Activated T-helper 1 cell treated with anti-CD3 and anti-CD28 coated beads, Interleukin-2, amount 50 U/mL, for 16 hours (primary cell): ENCODE measurements at places on chromosomes 6 and 20.

DNA sequence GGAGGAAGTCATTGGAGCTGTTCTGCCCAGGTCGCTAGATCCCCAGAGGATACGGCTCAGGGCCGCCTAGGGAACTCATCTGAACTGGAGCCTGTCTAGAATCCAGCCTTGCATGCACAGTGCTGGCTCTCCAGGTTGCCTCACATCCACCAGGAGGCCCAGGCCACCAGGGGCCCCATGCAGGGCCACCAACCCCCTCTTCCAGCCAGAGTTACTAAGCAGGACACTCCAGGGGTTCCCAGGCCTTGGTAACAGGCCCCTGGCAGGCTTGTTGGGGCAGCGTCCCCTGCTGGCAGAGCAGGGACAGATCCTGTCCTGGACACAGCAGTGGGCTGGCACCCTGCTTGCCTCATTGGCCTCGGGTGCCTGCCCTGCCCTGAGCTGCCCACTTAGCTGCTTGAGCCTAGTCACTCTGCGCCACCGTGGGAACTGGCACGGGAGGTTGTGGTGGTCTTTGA lies 35.3 kb downstream of the EFCAB8 start:
- no peak for DNase-seq

- no peak for DNase-seq
Observed at GRCh38 chr20:53676987-53677386, 83.3 kb upstream of the ZNF217 start.

DNA sequence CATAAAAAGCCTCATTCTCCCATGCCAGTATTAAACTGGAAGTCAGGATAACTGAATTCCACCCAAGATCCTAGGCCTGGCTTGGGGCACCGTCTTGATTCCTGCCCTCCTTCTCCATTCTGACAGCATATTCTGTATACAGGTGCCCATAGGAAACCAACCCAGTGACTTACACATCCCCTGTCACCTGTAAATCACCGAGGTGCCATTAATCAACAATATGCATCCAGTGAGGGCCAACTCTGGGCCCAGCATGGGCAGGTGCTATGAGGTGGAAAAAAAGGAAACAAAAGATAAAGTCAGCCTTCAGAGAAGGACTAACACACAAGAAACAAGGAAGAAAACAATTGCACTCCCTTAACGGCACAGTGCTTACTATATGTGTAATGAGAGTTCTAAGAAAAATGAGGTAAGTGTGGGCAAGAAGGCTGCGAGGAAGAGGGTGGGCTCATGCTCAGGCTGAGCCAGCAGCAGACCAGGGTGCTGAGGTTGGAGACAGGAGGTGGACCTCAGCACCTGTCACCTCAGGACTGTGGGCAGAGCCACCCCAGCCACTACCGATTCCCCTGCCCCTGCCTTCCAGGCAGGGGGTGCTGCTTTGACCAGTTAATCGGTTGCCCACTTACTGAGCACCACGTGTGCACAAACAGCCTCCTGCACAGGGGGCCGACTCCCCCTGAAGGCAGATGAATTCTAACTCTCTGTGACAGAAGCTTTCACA lies 105.9 kb downstream of the TRERF1 start:
- no peak for DNase-seq

GRCh38 chr6:74181471-74181870 lies 485.5 kb downstream of the CD109 start:
- DNase-seq: no peak

DNA sequence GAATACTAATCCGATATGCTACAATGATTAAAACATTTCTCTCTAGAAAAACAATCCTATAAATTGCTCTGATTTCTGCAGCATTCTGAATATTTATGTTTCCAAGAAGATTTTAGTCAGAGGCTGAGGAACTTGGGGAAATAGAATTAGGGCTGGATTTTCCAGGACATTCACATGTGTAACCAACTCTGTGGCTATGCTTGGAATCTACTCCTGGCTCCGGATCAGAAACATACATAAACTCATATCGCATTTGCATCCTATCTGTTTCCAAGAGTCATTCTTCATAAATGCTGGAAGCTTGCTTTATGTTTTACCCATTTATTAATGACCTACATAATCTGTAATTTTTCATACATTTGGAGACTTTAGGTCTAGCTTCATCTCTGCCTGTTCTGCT lies 459.9 kb upstream of the MARCKS start:
- no peak for DNase-seq

- DNase-seq: no peak
Observed at GRCh38 chr20:39799366-39799965, 837.3 kb downstream of the DHX35 start.

DNA sequence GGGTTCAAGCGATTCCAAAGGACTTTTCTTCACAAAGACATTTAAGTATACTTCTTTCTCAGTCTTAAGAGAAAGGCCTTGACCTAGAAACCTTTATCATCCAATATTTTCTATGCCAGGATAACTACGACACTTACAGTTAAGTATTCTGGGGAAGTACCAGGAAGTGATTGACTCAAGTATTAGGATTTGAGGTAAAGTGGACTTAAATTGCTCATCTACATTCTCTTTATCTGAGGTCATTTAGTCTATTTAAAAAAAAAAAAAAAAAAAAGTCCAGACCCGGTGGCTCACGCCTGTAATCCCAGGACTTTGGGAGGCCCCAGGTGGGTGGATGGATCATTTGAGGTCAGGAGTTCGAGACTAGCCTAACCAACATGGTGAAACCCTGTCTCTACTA lies 114.7 kb downstream of the ZFAND3 start:
- no peak for DNase-seq

DNA sequence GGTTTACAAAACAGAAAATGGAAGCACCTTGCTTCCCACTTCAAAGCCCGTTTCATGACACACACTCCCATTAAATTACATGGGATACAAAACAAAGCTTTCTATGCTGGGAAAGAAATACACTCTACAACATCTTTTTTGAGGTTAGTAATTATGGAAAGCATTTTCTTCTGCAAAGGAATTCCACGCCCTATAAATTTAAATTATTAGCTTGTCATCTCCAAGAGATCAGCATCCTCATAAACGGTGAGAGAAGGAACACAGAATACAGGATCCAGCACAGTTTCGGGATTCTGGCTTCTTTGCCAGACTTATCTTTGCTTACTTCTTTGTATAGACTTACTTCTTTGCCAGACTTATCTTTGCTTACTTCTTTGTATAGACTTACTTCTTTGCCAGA lies 1.3 kb upstream of the SMPDL3A start:
- DNase-seq: no peak

DNA sequence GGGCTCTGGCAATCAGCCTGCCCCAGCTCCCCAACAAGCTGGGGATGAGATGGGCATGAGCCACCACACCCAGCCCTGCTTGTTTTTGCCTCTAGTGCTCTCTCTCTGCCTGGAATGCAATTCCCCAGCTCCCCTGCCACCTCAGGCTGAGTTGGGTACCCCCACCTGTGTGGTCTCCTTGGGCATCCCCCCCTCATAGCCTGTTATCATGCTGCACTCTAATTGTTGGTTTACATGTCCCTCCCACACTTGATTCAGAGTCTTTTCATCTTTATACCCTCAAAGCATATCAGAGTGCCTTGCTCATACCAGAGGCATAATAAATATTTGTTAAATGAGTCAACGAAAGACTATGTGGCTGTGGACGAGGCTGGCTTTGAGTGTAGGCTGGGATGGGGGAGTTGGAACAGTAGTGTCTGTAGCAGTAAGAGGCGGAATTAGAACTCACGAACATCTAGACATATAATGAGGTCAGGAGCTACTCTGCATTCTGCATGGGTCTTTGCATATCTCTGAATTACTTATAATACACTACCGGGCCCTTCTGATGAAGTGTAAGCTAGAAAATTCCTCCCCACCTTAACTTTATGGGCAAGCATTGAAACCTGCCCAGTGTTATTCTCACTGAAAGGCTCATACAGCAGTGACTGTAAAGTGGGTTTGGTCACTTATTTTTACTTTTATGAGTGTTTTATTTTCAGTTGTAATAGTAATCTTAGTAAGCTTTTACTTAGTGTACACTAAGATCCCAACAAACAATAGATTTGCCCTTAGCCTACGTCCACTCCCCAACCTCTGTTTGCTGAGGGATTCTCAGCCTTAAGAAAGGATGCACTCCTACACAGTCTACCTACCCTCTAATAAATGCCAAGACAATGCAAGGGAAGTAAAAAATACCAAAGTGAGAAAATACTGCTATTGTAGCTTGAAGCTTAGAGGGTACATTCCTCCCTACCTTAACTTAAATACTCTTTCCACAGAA lies 58.7 kb downstream of the EDN1 start:
- DNase-seq: no peak

- DNase-seq: no peak
Observed at GRCh38 chr6:41917528-41917927, 3.4 kb downstream of the MED20 start.

DNA sequence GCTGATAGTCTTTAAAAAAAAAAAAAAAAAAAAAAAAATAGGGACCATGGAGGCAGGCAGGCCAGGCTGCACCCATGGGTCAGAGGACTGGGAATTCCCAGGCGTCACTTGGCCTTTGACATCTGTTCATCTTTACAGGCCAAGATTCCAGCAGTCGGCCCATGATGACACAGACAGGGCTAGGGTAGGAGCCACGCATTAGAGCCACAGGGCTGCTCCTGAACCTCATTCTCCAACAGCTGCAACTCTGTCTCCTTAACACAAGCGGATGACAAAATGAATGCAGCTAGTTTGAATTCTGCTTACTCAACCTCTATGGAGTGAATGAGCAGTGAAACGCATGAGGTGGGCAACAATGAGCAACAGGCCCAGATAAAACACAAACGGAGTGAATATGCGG lies 126.4 kb downstream of the LY86 start:
- no peak for DNase-seq

DNA sequence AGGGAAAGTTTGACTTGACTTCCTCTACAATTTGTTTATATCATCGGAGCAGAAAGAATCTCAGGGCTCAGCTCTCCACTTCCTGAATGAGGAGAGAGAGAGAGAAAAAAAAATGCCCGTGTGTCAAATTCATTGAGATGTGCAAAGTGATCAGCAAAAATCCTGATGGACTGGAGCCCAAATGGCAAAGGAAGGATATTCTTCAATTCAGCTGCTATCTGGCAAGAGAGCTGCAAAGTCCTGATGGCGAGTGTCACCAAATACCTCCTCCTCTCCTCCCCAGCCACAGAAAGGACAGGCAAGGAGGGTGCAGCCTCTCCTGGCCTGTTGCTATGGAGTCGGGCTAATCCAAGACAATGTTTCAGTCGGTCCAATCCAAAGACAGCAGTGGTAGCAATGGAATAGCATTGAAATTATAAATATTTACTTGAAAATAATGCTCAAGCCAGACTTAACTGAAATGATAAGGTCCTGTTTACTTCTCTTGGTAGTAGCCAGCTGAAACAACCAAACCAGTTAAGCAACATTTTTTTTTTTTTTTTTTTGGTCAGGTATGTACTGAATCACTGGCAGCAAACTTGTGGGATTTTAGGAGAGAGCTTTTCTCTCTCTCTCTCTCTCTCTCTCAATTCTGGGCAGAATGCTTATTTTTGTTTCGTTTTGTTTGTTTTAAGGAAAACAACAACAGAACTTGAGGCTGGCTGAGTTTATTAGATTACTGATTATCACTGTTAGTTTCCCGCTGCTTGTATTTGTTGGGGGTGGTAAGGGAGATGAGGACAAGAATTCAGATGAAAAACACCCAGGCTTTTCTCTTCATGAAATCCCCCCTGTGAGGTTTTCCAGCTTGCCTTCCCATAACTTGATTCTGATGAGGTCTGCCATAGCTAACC lies 204.2 kb downstream of the BCAS1 start:
- DNase-seq: no peak

DNA sequence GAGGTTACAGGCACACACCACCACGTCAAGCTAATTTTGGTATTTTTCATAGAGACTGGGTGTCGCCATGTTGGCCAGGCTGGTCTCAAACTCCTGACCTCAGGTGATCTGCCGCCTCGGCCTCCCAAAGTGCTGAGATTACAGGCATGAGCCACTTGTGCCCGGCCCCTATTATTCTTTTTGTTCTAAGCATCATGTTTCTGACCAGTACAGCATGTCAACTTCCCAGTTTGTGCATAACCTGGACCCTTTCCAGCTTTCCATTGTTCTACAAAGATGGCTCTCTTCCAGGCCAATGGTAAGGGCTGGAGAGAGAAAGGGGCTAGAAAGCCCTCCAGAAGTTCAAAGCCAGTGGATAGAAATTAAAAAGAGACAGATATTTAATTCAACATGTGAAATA lies 91.3 kb upstream of the TNFAIP3 start:
- DNase-seq: no peak

GRCh38 chr6:25942561-25943147 lies 12.2 kb upstream of the SLC17A2 start:
- no peak for DNase-seq

DNA sequence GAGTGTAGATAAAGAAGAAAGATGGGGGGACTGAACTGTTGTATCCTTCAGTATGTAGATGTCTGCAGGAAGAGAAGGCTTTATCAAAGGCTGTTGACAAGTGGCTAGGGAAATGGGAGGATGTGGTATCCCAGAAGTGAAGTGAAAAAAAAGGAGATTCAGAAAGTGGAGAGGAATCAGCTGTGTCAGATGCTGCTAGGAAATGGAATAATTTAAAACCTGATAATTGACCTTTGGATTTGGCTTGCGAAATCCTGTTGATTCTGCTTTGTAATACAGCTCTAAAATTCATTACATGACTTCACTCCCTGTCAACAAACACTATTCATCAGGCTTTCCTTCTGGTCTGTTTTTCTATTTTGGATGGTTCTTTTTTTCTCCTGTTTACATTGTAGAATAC lies 41.7 kb downstream of the PHF3 start:
- no peak for DNase-seq

- DNase-seq: no peak
Observed at GRCh38 chr6:15257357-15258132, 11.7 kb downstream of the JARID2 start.

GRCh38 chr6:22766979-22767378 lies 197.6 kb downstream of the HDGFL1 start:
- no peak for DNase-seq

- no peak for DNase-seq
Observed at GRCh38 chr20:9389346-9389745, 125.0 kb upstream of the LAMP5 start.

DNA sequence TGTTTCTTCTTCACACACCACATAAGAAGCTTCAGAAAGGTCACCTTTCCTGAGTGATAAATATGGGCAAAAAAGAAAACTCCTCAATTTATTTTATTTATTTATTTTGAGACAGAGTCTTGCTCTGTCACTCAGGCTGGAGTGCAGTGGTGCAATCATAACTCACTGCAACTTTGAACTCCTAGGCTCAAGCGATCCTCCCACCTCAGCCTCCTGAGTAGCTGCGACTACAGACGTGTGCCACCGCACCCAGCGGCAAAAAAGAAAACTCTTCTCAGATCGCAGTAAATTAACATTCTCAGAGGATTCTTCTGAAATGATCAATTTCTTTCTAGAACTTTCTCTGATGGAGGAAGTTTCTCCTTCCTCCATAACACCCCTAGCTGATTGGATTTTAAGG lies 111.2 kb downstream of the TRERF1 start:
- no peak for DNase-seq
